Dermis blood vessel endothelial cell (primary cell): ENCODE measurements at places on chromosomes 3 and 15.
A peak's percentile ranks its signal among the peaks of the same experiment; 100 is the strongest.

DNA sequence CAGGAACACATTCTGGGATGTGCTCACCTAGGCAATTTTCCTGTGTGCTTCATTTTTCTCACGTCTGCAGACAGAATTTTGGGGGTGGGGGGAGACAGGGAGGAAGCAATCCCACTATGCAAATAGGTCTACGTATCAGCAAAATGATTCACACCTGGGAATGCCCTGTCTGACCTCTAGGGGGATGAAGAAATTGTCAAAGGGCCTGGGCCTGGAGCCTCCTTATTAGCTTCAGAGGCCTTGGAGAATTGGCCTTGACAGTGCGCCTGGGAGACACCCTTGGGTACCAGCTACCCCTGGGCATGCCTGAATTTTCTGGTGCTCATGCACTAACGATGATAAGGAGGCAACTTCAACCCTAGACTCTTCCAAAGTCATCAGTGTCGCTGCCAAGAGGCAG lies 207.5 kb downstream of the CADPS start:
- no peak for DNase-seq

GRCh38 chr15:85545752-85546151 lies 165.3 kb downstream of the AKAP13 start:
- DNase-seq, result no peak

DNA sequence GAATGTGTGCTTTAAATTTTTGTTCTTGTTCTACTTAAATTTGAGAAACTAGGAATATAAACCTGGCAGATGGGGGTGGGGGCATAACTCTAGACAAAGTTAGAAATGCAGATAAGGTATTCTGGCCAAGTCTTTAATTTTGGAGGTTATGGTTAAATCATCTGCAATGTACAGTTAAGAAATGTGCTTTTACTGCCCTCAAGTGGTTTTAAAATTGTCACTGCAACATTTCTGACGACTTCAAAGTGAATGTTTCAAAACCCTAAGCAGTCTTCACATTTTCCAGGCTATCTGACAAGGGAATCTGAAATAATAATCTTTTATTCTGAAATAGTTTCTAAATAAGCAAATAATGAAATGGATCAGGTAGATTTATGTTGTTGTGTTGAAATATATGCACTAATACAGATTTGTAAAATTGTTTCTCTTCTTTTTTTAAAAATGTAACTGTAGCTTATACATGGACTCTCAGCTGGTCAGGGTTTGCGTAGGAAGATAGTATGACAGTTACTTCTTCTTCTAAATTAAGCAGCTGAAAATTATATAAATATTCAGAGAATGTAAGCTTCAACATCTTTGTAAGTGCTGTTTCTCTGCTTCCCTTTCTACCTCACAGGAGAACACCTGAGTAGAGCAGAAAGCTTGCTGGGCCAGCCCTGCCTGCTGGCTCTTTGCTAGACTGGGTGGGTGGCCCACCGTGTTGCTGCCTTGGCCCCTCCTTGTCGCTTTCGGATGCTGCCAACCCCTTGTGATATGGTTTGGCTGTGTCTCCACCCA lies 45.0 kb downstream of the SUCNR1 start:
- peak; percentile 83 for DNase-seq

DNA sequence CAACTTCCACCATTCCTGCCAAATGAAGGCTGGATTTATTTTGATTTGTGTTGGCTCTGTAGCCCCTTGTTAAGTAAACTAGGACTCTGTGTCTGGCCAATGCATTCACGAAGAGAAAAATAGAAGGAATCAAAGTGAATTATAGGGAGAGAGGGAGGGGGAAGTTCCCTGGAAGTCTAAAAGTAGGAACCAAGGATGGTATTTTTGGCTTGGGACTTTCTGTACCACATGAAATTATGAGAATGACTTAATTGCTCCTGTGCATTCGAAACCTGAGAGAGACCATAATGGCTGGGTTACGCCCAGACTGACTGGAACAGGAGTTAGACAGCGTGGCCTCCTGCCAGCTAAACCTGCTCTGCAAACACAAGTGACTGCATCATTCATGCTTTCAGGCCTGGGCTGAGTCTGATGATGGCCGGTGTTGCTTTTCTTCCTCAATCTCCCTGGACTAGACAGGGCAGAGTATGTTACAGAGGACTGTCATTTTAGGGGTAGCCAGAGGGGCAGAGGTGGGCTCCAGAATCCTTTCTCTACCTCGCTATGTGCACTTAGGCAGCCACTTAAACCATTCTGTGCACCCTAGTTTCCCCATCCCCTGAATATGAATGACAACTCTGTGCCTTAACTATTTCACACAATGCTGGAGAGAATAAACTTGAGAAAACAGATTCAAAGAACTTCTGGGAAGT lies 58.9 kb downstream of the MYO1E start:
- peak; percentile 36 for DNase-seq

- DNase-seq, result no peak
These were observed 185.0 kb downstream of the RBMS3 start for GRCh38 chr3:29465836-29466235.

DNA sequence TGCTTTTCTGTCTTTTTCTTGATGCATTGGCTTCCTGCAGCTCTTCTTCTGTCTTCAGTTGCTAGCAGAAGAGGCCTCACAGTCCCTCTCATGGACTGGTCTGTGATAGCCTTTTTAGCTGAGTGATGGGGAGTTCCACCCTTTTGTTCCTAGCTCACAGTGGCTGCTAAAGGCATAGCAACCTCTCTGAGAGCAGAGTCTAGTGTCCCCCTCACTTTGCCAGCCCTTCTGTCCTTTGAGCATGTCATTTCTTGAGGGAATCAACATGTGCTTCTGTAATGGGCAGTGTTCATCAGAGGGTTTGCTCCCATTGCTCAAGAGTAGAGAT lies 44.4 kb downstream of the GAP43 start:
- DNase-seq, result no peak

DNA sequence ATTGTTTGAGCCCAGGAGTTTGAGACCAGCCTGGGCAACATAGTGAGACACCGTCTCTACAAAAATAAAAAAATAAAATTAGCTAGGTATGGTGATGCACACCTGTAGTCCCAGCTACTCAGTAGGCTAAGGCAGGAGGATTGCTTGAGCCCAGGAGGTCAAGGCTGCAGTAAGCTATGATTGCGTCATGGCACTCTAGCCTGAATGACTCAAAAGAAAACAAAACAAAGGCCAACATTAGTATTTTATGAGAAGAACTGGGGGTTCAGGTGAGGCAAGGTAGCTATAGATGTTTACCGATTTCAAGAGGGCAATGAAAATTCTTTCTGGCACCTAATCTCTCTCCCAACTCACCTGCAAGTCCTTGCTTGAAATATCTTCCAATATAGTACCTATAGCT lies 77.2 kb downstream of the GREM1 start:
- no peak for DNase-seq

- no peak for DNase-seq
These were observed 48.0 kb upstream of the UTS2B start for GRCh38 chr3:191378142-191378812.

- DNase-seq, result no peak
These were observed 110.1 kb downstream of the POLR2M start for GRCh38 chr15:57816599-57816998.

DNA sequence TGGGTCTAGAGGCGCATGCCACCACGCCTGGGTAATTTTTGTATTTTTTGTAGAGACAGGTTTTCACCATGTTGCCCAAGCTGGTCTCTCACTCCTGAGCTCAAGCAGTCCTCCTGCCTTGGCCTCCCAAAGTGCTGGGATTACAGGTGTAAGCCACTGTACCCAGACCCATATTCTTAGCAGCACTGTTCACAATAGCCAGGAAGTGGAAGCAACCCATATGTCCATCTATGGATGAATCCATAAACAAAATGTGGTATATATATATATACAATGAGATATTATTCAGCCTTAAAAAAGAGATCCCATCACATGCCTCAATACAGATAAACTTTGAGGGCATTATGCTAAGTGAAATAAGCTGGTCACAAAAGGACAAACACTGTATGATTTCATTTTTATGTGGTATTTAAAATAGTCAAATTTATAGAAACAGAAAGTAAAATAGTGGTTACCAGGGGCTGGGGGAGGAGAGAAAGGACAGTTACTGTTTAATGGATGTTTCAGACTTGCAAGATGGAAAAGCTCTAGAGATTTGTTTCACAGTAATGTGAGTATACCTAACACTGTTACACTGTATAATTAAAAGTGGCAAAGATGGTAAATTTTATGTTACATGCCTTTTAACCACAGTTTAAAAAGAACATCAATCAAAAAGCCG lies 35.7 kb upstream of the GRAMD1C start:
- no peak for DNase-seq

DNA sequence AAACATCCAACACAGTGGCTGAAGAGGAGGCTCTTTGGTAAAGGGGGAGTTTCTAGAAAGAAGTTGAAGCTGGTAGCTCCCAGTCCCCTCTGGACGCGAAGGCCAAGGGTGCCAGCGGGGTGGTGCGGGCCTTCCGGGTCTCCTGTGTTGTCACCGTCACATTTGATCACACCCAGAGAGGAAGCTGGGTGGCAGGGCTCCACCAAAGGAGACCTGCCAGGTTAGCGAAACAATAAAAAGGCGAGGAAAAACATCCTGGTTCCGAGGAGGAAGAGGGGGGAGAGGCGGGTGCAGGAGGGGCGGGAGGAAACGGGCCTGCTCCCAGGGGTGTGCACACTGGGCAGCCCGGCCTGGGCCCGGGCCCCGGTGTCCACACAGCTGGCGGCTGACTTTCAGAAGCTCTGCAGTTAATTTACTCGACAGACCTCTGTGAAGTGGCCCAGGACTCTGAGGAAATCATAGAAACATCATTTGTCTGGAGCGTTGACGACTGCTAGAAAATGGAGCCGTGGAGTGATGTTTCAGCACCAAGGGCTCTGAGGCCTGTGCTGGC lies 12.1 kb downstream of the HEG1 start:
- DNase-seq, result peak; percentile 62

- DNase-seq, result no peak
These were observed 49.6 kb upstream of the BNIP2 start for GRCh38 chr15:59738676-59739075.

DNA sequence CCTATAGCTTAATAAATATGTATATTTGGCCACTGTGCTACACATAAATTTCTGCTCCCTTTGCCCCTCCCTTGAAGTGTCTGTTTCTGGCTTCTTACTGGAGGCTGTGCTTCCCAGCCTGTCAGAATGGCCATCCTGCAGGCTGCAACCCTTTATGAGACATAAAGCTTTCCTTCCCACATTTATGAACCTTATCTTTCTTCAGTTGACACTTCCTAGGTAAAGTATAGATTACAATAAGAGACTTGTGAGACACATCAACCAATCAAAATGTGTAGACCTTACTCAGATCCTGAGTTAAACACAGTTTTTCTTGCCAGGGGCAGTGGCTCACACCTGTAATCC lies 29.5 kb downstream of the SCN11A start:
- DNase-seq, result no peak

GRCh38 chr3:73055583-73055982 lies 5.9 kb upstream of the EBLN2 start:
- no peak for DNase-seq

DNA sequence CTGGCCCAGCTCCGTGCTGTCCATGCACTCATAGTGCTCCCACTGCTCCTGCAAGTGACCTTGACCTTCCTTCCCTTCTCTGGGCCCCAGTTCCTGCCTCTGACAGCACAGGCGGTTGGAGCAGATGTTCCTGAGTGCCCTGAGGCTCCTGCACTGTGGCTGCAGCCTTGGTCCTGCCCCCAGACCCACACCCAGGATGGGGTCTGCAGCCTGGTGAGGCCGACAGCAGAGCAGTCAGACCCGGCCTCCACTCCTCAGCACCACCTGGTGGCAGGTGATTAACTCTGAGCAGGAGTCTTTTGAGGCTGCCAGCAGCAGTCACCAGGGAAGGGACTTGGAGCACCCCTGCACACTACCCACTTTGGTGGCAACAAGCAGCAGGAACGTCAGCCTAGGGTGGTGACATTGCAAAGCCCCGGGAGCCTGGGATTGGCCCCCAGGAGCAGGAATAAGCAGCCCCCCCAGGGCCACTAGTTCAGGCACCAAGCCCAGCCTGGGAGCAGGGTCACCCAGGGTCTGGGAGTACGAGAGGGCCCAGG lies 64.6 kb downstream of the CYP11A1 start:
- DNase-seq, result peak; percentile 58

DNA sequence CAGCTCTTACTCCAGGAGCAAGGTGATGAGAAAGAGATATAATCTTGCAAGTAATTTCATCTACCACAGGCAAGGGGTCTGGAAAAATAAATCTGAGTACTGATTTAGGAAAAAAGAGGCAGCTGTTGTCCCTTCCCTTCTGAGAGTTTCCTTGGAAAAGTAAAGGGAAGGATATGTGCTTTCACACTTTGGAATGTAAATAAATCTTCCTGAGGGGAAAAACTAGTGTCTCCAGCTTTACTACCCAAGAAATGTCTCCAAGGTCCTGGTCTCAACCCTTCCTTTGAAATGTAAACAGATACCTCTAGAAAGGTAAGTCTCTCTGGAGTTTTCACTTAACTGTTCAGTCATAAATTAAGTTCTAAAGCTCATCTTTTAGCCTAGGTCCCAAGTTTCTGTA lies 102.6 kb downstream of the DPH6 start:
- DNase-seq, result no peak

GRCh38 chr15:88745065-88745464 lies 58.2 kb upstream of the ACAN start:
- DNase-seq, result no peak

- DNase-seq, result no peak
These were observed 48.0 kb upstream of the C15orf39 start for GRCh38 chr15:75153565-75154276.

GRCh38 chr15:55238877-55239276 lies 42.1 kb upstream of the RSL24D1 start:
- DNase-seq, result no peak

- DNase-seq, result no peak
These were observed 7.6 kb downstream of the MYZAP start for GRCh38 chr15:57599296-57599810.

DNA sequence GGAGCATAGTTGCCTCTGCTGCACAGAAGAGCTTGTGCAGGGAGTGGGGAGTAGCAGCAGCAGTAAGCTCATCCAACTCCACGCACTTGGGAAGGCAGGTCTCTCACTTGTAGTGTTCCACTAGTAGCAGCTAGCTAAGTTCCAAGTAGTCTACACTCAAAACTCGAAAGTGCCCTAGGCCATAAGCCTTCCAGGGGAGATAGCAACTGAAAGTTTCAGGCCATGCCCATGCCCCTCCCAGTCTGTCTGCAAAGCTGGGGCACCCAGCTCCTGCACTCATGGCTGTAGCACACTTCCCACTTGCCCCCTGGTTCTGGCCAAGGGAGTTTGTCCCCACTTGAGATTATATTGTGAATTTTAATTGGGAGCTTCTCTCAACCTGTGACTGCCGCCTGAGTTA lies 57.5 kb downstream of the MFSD1 start:
- no peak for DNase-seq

- DNase-seq, result no peak
These were observed 74.1 kb upstream of the TRIM42 start for GRCh38 chr3:140603766-140604165.

DNA sequence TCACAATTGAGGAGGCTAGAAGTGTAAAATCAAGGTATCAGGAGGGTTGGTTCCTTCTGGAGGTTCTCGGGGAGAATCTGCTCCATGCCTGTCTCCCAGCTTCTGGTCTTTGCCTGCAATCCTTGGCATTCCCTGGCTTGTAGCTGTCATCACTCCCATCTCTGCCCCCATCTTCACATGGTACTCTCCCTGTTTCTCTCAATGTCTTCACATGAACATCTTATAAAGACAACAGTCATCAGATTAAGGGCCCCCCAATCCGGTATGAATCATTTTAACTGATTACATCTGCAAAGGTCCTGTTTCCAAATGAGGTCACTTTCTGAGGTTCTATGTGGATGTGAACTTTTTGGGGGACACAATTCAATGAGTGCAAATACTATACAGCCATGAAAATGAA lies 113.0 kb upstream of the GALNT15 start:
- DNase-seq, result no peak
